ENCODE measurements at places on chromosomes 5 and 9.
A peak's percentile ranks its signal among the peaks of the same experiment; 100 is the strongest.

GRCh38 chr9:19372567-19372966, 7.5 kb downstream of the RPS6 start:
- DNase-seq: peak; percentile 22

- DNase-seq: no peak
Measured at GRCh38 chr5:36950586-36951457, 74.3 kb downstream of the NIPBL start.

DNA sequence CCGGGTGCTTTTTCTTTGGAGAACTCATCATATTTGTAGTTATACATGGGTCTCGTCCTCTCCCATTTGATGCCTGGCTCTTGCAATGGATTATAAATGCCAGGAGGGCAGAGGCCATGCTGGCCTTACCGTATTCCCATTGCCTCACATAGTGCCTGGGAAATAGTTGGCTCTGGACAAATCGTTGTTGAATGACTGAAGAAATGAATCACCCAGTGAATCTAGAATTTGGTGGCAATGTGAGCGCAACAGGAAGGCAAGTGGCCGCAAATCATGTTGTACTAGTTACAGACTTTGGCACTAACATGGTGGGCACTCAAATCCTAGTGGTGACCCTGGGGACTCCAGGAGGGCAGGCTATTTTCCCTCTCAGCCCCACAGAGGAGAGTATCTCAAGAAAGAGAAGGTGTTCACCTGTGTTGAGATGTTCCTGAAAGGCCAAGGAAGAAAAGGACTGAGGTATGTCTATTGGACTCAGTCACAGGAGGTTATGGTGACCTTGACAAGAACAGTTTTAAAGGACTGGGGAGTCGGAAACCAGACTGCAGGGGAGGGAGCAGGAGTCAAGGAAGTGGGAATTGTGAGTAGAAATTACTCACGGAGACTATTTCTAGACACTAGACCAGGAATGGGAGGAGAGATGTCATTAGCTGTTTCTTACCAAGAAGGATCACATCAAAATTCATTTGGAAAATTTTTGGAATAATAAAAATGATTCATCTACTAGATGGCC, 61.7 kb upstream of the COL15A1 start:
- DNase-seq: no peak

DNA sequence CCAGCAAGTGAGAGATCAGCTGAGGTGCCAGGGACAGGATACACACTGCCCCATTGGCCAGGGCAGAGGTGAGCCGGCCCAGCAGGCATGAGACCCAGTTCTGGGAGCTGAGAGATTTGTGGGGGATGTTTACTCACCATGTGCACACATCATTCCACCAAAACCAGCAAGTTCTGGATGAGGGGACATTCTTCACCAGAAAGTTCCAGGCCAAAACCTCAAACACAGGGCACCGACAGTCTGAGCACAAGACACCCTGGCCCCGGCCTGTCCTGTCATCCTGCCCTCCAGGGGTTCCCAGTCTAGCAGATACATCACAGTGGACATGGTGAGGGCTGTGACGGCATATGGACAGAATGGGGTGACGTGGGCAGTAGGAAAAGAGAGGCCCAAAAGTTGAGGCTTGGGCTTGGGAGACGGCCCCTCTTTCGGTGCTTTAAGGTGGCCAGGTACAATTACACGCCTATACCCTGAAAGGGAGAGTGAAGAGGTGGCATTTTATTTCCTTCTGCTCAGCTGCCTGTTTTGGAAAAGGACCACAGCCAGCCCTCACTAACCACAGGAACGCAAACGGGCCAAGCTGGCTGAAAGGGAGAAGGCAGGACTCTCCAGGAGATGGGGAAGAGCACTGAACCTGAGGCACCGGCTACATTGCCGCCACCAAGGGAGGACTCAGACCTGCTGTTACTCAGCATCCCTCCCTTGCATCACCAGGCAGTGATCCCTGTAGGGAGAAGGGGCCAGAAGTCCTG, 64.0 kb downstream of the SHB start:
- DNase-seq: no peak

GRCh38 chr5:124728968-124729332, 17.5 kb downstream of the ZNF608 start:
- DNase-seq: no peak

Measured in activated T-cell treated with anti-CD3 and anti-CD28 coated beads, Interleukin-2, amount 50 U/mL, for 48 hours (primary cell).